ENCODE measurements at places on chromosomes 7 and 10. TPM values are rescaled to one million over a fixed set of nuclear protein-coding genes. Genes with fewer than 3 reads are reported as not detected.

DNA sequence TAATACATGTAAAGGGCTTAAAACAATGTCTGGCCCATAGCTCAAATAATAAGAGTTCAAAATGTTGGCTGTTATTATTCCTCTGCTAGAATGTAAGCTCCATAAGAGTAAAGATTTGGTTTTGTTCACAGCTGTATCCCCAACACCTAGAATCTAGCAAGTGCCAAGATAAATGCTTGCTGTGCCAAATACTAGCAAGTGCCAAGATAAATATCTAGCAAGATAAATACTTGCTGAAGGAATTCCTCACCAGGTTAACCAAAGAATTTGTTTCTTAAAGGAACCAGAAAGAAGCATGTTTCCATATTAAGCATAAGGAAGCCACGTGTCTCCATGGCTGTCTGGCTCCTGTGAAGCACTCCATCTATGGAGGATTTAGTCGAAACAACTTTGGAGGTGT lies 235.2 kb upstream of the SP4 start:
- no peaks in the 10 kb centered on the region for H3K4me1 ChIP-seq
- no peak for DNase-seq
- H3K4me3 ChIP-seq = no peak overlapping the region
- H3K27me3 ChIP-seq = no peaks in the 10 kb centered on the region

DNA sequence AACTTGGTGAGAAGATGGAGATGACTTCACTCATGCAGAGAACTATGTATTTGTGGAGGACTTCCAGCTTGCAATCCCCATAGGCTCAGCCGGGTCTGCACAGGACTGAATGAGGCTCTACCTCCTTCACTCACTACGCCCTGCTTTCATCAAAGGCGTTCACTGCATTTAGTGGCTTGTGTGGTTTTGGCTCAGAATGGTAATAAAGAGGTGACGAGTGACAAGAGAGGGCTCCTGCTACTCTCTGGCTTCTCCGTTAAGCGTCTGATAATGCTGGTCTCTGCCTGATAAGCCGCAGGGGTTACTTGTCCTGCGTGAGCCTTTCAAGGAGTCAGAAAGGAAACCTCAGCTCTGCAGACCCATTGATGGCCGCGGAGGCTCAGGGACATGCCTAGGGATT lies 343.4 kb downstream of the PRPF18 start:
- H3K4me1 ChIP-seq = peaks cover 10% of the 10 kb centered on the region
- peak; percentile 64 for DNase-seq
- H3K27ac ChIP-seq = no peak overlapping the region
- H3K27me3 ChIP-seq = no peaks in the 10 kb centered on the region
- H3K36me3 ChIP-seq = no peaks in the 10 kb centered on the region
- H3K4me3 ChIP-seq = no peak overlapping the region

Gene MBLAC1
- total RNA-seq = 4.4 TPM

Gene PSD
- total RNA-seq = 3.2 TPM

DNA sequence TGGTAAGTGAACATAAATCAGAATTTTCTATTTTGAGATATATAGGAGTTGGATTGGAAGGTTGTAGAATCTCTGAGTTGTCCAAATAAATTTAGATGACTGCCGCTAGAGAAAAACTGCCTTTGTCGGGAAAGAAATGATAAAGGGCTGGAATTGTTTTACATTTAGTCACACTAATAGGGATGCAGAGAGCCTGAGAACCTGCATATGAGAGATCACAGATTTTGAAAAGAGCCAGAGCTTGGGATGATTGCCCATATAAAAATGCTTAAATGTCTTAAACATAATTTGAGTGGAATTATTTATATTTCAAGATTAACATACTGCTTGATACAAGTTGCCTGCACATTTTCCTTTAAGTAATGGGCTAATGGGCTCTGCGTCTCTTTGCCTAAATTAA lies 660.5 kb downstream of the NRG3 start:
- no peak overlapping the region for H3K4me3 ChIP-seq
- H3K4me1 ChIP-seq = no peaks in the 10 kb centered on the region
- H3K27me3 ChIP-seq = no peaks in the 10 kb centered on the region

DNA sequence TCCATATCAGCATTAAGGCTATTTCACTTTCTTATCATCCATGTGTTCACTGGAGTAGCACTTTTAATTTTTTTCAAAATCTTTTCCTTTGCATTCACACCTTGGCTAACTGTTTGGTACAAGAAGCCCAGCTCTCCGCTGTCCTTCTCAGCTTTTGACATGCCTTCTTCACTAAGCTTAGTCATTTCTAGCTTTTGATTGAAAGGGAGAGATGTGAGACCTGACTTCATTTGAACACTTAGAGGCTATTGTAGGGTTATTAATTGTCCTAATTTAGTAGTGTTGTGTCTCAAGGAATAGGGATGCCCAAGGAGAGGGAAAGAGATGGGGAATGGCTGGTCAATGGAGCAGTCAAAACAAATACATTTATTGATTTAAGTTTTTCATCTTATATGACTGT lies 350.0 kb downstream of the CXCL12 start:
- H3K27ac ChIP-seq = no peak overlapping the region
- H3K4me1 ChIP-seq = no peaks in the 10 kb centered on the region
- no peaks in the 10 kb centered on the region for H3K36me3 ChIP-seq
- no peaks in the 10 kb centered on the region for H3K27me3 ChIP-seq
- no peak for DNase-seq

- DNase-seq = no peak
- no peaks in the 10 kb centered on the region for H3K36me3 ChIP-seq
- H3K27me3 ChIP-seq = no peaks in the 10 kb centered on the region
- H3K27ac ChIP-seq = no peak overlapping the region
- no peaks in the 10 kb centered on the region for H3K4me1 ChIP-seq
Measured at GRCh38 chr10:124266468-124267230, 152.1 kb downstream of the OAT start.
